Activated naive CD8-positive, alpha-beta T cell treated with anti-CD3 and anti-CD28 coated beads, Interleukin-2, amount 10 ng/mL, durations not matched to agents 7 days and 5 days (primary cell): ENCODE measurements at places on chromosomes 16 and 17.
A peak's percentile ranks its signal among the peaks of the same experiment; 100 is the strongest.

GRCh38 chr17:16918443-16918842 lies 53.5 kb downstream of the TNFRSF13B start:
- peaks cover 2% of the 10 kb centered on the region for H3K27me3 ChIP-seq
- H3K36me3 ChIP-seq, result no peaks in the 10 kb centered on the region
- no peak overlapping the region for H3K4me3 ChIP-seq

GRCh38 chr16:30700971-30701370 lies 2.0 kb downstream of the SRCAP start:
- H3K27me3 ChIP-seq, result no peaks in the 10 kb centered on the region
- no peak overlapping the region for H3K27ac ChIP-seq
- H3K4me3 ChIP-seq, result no peak overlapping the region

- no peak overlapping the region for H3K4me3 ChIP-seq
- H3K4me1 ChIP-seq, result no peaks in the 10 kb centered on the region
- H3K36me3 ChIP-seq, result peaks cover 9% of the 10 kb centered on the region
- H3K27ac ChIP-seq, result no peak overlapping the region
- no peak for DNase-seq
Measured at GRCh38 chr16:47310792-47311211, 150.1 kb downstream of the ITFG1 start.

DNA sequence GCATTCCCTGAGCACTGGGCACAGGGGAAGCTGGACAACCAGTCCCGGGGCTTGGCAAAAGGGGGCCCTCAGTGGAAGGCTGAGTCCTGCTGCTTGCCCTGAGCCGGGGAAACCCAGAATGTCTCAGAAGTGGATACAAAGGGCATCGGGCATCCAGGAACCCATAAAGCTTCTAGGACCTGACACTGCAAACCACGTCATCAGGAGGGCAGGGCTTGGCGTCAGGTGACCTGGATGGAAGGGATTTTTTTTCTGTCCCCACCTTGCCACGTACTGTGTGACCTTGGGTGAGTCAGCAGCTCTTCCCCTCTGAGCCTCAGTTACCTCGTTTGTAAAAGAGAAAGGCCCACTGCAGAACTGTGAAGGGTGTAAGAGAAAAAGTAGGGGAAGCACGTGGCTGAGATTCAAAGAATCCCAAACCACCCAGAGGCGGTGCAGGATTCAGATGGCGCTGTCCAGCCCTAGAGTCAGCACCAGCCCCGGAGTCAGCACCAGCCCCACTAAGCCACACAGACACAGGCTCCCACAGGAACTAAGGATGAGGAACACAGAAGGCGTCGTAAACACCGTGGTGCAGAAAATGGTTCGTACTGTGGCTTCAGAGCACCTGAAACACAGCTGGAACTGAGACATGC lies 53.7 kb downstream of the C16orf95 start:
- H3K27ac ChIP-seq, result no peak overlapping the region
- no peaks in the 10 kb centered on the region for H3K4me1 ChIP-seq
- no peak overlapping the region for H3K4me3 ChIP-seq
- H3K36me3 ChIP-seq, result peaks cover 2% of the 10 kb centered on the region
- DNase-seq, result no peak
- H3K27me3 ChIP-seq, result peaks cover 2% of the 10 kb centered on the region

GRCh38 chr17:48597528-48597777 lies 3.9 kb upstream of the HOXB5 start:
- no peak for DNase-seq
- H3K27ac ChIP-seq, result no peak overlapping the region
- H3K4me3 ChIP-seq, result peak overlapping the region; percentile 83
- peaks cover 39% of the 10 kb centered on the region for H3K4me1 ChIP-seq
- H3K27me3 ChIP-seq, result peaks cover 94% of the 10 kb centered on the region

DNA sequence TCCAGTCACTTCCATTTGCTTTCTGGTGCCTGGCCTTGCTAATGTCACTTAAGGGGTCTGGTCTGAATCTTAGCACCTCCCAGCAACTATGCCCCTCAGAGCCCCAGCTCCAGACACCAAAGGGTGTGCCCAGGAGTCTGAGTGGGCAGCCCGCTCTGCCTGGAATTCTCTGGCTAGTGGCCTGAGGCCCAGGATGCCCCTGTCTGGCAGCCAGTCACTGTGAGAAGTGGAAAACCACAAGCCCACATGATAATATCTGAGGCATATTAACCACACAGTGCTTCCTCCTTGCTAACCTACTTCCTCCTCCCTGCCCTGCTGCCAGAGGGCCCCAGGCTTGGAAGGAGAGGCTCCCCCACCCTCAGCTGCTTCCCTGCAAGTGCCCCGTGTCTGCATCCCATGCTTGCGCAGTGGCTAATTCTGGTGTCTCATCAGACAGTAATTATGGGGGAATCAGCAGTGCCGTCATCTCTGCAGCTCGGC lies 14.0 kb downstream of the SRCIN1 start:
- H3K27ac ChIP-seq, result peak overlapping the region; percentile 55
- peak overlapping the region; percentile 51 for H3K4me3 ChIP-seq
- no peak for DNase-seq
- H3K27me3 ChIP-seq, result peaks cover 88% of the 10 kb centered on the region
- H3K36me3 ChIP-seq, result no peaks in the 10 kb centered on the region

- peaks cover 2% of the 10 kb centered on the region for H3K4me1 ChIP-seq
- no peak overlapping the region for H3K4me3 ChIP-seq
- H3K27me3 ChIP-seq, result no peaks in the 10 kb centered on the region
- H3K27ac ChIP-seq, result no peak overlapping the region
- H3K36me3 ChIP-seq, result peaks cover 45% of the 10 kb centered on the region
Measured at GRCh38 chr17:62599964-62600657, 27.4 kb upstream of the MRC2 start.

GRCh38 chr16:65919986-65920376 lies 446.5 kb upstream of the CDH5 start:
- no peak overlapping the region for H3K27ac ChIP-seq
- H3K4me3 ChIP-seq, result no peak overlapping the region
- no peaks in the 10 kb centered on the region for H3K27me3 ChIP-seq
- no peaks in the 10 kb centered on the region for H3K36me3 ChIP-seq
- DNase-seq, result no peak
